ENCODE measurements at places on chromosomes 16 and 17.

GRCh38 chr16:66473654-66474519 is 46.8 kb downstream of the BEAN1 start:
- DNase-seq = no peak

DNA sequence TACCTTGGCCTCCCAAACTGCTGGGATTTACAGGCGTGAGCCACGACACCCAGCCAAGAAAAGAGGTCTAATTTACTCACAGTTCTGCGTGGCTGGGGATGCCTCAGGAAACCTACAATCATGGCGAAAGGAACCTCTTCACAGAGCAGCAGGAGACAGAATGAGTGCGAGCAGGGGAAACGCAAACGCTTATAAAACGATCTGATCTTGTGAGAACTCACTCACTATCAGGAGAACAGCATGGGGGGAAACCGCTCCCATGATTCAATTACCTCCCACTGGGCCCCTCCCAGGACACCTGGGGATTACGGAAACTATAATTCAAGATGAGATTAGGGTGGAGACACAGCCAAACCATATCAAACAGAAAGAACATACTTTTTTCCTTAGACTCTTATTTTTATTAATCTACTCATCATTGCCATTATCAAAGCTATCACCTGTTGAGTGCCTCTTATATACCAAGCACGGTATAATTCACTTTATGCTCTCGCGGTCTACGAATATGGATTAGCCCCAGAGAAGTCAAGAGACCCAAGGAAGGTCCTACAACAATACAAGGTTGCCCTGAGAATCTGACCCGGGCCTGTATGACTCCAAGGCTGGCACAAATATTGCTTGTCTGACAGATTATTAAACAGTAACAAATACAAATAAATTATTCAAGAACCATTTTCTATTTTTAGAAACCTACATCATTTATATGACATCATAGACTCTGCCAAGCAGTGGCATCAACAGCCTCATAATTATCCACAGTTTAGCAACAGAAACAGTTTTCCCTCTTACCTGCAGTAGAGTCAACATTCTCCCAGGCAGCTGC is 2.4 kb downstream of the POLR3K start:
- DNase-seq = no peak

DNA sequence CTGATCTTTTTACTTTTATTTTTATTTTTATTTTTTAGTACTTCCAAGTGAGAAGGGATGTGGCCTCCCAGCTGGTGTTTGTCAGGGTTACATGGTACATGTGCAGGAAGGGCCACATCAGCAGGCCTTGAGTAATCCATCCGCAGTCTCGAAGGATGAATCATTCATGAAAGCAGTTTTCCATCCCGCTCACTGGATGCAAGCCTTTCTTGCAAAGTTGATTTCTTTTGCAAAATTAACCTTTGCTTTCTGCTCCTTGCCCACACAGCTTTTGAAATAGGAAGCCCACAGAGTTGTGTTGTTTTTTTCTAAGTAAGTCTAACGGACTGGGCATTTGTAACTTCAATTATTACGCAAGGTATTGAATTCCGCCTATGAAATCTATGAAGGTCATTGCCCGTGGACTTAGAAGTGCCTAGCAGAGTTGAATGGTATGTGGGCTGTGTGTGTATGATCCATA is 157.4 kb downstream of the PRKCA start:
- no peak for DNase-seq

- no peak for DNase-seq
These were observed 123.0 kb upstream of the CACNG5 start for GRCh38 chr17:66711881-66712321.

- DNase-seq = no peak
These were observed 862 bp downstream of the DCAKD start for GRCh38 chr17:45050481-45051059.

All from NCI-H1930 (cell line).